ENCODE measurements at places on chromosomes 13 and 19.
A peak's percentile ranks its signal among the peaks of the same experiment; 100 is the strongest.

GRCh38 chr19:3931041-3931440 lies 1.8 kb upstream of the NMRK2 start:
- no peak for DNase-seq

DNA sequence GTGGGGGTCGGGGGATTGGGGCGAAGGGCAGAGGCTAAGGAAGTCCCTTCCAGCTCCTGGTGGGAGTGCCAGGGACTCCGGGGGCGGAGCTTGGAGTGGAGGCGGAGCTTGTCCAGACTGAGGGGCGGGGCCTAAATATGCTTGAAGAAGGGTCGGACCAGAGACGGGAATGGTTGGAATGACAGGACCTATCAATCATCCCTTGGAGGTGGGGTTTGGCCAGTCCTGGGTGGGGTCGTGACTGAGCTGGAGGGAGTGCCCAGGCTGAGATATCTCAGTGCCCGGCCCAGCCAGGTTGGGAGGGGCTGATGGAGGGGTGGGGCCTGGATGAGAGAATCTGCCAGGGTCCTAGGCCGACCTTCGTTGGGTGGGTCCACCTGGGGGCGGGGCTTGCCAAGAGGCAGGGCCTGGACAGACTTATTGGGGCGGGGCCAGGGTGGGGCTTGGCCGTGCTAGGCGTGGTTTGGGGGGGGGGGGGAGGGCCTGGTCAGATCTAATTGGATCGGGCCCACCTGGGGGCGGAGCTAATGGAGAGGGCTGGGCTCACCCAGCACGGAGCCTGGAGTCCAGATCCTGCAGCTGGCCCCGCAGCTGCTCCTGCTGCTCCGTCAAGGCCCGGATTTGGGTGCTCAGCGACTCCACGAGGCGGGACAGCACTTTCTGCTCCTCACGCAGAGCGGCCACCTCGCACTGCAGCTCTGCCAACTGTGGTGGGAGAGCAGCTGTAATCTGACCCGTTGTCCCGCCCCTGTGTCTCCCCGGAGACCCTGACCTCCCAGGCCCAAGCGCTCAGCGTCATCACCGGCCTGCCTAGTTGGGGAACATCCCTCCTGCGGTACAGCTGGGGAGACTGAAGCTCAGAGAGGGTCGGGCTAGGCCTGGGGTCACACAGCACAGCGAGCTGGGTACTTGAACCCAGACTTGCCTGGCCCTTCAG lies 2.6 kb upstream of the WIZ start:
- DNase-seq, result no peak

- DNase-seq, result no peak
These were observed 3.7 kb upstream of the CNN1 start for GRCh38 chr19:11534948-11535347.

DNA sequence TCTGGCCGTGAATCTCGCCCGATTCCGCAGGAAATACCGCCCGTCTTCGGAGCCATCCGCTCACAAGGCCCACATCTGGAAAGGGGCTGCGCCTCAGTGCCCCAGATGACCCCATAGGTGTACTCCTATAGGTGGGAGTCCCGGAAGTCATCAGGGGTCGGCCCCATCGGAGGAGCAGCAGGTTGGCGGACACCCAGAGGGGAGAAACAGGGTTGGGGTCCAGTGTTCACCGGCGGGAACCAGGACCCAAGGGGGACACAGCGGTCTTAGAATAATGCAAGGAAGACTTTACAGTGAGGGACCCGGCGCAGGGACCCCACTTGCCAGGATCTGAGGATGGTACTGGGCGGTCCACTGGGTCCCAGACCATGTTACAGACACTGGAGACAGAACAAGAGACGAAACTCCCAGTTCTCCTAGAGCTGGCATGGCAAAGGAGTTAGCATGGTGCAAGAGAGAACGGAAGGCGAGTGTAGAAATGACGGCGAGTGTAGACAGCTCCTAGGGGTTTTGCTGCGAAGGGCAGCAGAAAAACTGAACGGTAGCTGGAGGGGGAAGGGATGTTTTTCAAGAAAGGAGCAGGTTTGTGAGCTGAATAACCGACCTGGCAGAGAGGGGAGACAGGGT lies 4.2 kb upstream of the RGL3 start:
- DNase-seq, result no peak

GRCh38 chr19:2014731-2015607 lies 545 bp downstream of the BTBD2 start:
- DNase-seq, result peak; percentile 36

Measured in activated naive CD4-positive, alpha-beta T cell (primary cell).